ENCODE measurements at places on chromosomes 5 and 9.

DNA sequence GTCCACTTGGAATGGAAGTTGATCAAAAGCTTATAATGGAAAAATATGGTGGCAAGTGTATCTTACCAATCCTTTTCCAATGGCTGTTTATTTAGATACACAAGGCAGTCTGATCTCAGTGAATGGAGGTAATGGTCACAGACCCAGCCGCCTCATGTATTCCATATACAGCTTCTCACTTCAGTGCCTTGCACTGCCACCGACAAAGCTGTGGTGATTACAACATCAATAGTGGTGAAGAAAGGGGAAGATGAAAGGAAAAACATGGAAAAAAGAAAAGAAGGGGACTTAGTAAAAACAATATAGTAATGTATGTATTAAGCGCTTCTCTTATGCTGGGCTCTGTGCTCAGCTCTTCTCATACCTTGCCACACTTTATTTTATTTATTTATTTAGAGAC is 297.3 kb upstream of the RASA1 start:
- DNase-seq: no peak

- peak; percentile 60 for DNase-seq
These were observed 532 bp downstream of the DNAJC21 start for GRCh38 chr5:34929720-34930461.

GRCh38 chr9:127005770-127006314 is 91.3 kb downstream of the RALGPS1 start:
- DNase-seq: no peak

DNA sequence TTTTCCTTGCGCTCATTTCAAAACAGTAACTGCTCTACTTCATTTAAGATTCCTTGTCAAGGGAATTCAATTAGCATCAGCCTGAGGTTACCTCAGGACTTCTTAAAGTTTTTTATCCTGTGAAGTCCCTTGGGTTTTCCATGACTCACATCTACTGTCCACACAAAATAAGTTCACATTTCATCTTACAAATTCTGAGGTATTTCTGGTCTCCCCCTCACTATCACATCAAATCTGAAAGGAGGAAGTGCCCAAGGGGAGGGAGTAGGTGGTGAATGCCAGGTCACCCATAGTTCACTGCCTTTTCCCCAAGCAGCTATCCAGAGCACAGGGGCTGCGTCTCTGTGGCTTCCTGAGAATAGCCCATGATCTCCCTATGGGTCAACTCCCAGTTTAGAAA is 227.1 kb upstream of the NREP start:
- no peak for DNase-seq

DNA sequence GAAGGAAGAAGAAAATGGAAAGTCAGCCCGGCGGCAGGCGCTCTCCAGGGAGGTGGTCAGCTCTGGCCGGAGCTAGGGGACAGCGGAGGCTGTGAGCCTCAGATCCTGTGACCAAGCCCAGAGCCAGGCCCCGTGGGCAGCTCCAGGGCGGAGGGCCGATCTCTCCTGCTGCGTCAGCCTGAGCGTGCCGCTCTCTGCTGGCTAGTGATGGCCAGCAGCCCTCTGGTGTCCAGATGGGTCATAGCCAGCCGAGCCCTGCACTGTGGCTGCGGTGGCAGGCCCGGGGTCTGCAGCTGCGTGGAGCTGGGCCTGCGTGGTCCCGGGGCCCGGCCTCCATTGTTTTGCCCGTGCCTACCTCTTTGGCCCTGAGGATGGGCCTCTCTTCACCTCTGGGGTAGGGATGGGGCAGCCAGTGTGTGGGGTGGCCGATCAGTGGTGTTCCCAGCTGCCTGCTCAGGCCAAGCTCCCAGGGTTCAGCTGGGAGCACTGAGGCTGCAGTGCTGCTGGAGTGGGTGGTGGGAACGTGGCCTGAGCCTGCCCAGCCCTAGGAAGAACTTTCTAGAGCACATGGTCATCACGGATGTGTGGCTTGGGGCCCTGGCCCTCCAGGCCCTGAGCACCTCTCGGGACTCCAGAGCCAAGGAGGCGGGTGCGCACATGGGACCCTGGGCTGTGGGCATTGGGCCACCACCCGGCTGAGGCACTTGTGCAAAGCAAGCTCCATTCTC is 17.1 kb upstream of the NRARP start:
- DNase-seq: no peak

DNA sequence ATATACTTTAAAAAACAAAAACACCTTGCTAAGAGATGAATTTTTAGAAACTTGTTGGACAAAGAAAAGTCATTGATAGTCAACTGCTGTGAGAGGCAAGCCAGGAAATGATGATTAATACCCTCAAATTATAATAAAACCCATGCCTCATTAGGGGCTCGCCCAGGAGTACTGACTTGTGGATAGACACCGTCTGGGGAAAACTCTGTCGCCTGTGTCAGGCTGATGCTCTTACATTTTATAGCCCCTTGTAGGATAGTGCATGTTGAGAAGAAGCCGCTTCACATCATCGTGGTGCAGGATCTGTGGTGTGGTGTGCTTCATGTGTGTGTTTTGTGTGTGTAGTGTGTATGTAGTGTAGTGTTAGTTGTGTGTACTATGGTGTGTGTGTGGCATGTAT is 39.1 kb downstream of the SYK start:
- no peak for DNase-seq

- DNase-seq: no peak
These were observed 123.6 kb upstream of the CCDC112 start for GRCh38 chr5:115419846-115420585.

- DNase-seq: no peak
These were observed 175.2 kb downstream of the FBXL17 start for GRCh38 chr5:108206707-108207106.

GRCh38 chr5:112004867-112005622 is 248.1 kb upstream of the NREP start:
- no peak for DNase-seq

GRCh38 chr5:142170254-142170953 is 61.8 kb downstream of the NDFIP1 start:
- no peak for DNase-seq

- no peak for DNase-seq
These were observed 5.0 kb upstream of the SPINK14 start for GRCh38 chr5:148163345-148163744.

GRCh38 chr9:7622481-7622880 is 177.1 kb downstream of the DMAC1 start:
- no peak for DNase-seq

DNA sequence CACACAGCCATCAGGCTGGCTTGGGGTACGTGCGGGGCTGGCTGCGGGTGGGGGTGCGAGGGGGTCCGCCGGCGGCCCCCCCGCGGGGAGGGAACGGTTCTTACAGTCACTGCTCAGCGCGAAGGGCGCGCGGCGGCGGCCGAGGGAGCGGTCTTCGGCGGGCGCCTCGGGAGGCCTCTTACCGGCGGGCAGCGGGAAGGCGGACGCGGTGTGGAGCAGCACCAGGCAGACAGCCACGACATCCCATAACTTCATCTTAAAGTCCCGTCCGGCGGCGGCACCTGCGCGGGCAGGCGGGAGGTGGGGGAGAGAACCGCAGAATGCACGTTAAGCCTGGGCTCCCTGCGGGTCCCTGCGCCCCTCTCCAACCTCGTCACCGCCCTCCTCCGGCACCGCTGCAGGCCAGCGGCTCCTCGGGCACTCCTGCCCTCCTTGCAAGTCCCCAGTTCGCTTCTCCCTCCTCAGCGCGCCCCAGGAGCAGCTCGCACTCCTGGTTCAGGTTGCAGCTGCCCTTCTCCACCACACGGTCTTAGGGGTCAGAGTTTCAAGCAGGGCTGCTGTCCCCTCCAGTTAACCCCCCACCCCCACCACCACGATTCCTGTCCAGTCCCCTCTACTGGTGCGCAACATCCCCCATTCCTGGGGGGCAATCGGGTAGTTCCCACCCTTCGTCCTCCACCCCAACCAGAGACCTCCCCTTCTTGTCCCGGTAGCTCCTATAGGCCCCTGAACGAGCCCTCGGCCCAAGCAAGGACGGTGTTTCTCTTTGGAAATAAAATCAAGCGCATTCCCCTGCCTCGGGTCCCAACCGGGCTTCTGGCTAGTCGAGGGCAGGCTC is 5.1 kb downstream of the GDNF start:
- DNase-seq: no peak

GRCh38 chr5:170552621-170553115 is 48.8 kb downstream of the KCNIP1 start:
- DNase-seq: no peak

DNA sequence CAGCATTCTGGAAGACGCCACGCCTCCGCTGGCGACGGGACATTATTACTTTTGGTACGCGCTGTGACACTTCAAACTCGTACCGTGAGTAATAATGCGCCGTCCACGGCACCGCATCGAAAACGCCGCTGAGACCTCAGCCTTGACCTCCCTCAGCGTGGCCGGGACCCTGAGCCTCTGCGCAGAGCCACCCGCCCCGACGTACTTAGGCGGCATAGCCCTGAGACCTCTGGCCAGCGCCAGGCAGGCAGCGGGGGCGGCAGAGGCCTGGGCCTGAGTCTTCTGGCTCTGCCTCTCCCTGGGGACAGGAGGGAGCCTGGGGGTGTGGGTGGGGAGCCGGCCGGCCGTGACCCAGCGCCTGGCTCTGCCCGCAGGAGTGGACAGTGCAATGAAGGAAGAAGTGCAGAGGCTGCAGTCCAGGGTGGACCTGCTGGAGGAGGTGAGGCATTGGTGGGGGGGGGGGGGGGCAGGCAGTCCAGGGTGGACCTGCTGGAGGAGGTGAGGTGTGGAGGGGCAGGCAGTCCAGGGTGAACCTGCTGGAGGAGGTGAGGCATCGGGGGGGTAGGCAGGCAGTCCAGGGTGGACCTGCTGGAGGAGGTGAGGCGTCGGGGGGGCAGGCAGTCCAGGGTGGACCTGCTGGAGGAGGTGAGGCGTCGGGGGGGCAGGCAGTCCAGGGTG is 8.0 kb downstream of the EGFL7 start:
- no peak for DNase-seq

GRCh38 chr5:16321284-16321683 is 141.7 kb upstream of the MARCHF11 start:
- DNase-seq: no peak

GRCh38 chr9:111399772-111400563 is 69.9 kb upstream of the OR2K2 start:
- no peak for DNase-seq

DNA sequence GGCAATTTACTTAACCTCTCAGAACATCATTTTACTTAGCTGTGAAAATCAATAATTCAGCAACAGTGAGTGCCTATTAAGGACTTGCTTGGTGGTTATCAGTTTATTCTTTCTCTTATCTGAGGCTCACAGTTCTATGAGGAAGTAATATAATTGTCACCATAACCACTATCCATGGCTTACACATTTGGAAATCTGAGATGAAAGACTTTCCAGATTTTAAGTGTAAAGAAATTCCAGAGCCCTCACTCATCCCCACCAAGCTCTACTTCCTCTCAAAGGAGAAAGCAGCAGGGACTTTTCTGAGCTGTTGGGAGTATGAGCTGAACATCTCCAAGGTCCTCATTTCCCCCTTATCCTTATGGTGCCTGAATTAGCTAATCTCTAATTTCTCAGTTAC is 321.5 kb downstream of the FBXL7 start:
- DNase-seq: no peak

GRCh38 chr5:175717837-175718236 is 60.0 kb downstream of the HRH2 start:
- no peak for DNase-seq

GRCh38 chr5:151775025-151775606 is 3.4 kb downstream of the G3BP1 start:
- no peak for DNase-seq

DNA sequence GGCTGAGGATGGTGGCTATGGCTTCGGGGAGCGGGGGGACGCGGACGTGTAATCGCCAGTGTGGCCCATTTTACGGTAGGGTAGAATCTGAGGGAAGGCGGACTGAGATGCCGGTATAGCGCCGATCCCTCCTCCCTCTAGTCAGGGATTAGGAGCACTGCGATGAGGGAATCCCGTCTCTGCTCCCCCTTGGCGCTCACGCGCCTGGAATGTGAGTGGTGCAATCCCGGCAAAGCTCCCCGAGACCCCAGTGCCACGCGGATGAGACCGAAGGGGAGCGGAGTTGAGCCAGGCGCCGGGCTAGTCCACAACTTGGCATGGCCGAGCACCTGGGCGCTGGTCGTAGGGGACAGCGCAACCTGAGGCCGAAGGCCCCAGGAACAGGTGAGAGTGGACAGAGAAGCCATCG is 2.2 kb downstream of the NPR3 start:
- no peak for DNase-seq

- DNase-seq: no peak
These were observed 23.9 kb upstream of the KDM4C start for GRCh38 chr9:6733831-6734230.

DNA sequence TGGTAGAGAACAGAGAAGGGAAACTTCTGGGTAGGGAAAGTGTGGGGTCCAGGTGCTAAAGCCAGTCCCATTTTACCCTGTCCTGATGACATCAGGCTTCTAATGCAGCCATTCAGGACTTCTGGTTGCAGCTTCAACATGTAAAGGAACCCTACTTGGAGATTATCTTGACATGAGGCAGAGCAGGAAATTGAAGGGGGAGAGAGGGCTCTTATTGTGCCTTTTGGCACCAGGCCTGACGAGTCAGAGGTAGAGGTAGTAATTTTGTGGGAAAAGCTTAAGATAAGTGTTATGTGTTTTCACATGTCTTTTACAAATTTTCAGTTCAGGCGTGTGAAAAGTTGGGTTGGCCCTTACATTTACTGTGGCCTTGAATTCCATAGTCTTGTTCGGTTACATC is 102.4 kb upstream of the APC start:
- DNase-seq: no peak

- no peak for DNase-seq
These were observed 1.8 kb upstream of the SH2D3C start for GRCh38 chr9:127780126-127780885.

DNA sequence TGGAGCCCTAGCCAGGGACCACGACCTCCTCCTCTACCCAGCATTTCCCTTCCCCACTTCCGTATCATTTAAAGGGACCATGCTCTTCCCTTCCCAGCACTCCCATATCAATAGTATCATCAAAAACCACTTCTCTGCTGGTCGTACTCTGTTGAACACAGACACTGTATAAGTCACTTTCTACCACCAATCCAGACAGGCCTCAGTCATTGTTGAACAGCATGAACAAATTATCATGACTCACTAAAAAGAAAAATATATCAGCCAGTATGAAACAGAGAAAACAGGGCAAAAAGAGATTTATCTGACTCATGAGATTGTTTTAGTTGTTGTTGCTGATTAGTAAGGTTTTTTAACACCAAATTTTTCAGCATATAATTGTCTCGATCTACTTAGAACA is 89.8 kb downstream of the CDKN2A start:
- DNase-seq: no peak

GRCh38 chr9:87640385-87640795 is 85.5 kb upstream of the CTSL start:
- DNase-seq: no peak

DNA sequence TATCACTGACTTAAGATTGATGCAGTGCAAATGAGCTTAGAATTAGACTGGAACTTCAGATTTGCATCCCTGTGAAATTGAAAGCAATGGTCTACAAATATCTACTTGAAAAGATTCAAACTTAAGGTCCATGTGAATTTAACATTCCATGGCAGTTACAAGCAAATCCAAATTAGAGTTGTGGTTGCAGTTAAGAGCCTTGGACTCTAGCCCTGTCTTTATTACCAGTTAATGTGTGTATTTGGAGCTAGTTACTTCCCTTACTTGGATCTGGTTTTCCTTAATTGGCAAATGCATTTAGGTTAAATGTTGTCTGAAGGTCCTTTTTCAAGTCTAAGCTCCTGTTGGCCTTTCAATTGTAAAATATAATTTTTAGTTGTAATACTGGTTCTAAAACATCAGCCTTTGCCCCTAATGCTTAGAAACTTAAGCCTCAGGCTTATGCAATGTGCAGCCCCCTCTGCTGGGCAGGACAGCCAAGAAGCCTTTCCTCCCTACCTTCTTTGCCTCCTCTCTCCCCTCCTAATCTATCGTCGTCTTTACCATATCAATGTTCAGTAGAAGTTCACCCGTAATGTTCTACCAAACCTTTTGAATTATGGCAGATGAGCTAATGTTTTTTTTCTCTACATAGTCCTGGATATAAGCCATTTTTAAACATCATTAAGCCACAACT is 59.5 kb downstream of the ERMP1 start:
- DNase-seq: no peak

Measured in activated CD4-positive, alpha-beta T cell treated with anti-CD3 and anti-CD28 coated beads for 24 hours (primary cell).